ENCODE measurements at places on chromosomes 2 and 18.
A peak's percentile ranks its signal among the peaks of the same experiment; 100 is the strongest.

- DNase-seq, result no peak
These were observed 119.0 kb upstream of the ZFP36L2 start for GRCh38 chr2:43345391-43345813.

DNA sequence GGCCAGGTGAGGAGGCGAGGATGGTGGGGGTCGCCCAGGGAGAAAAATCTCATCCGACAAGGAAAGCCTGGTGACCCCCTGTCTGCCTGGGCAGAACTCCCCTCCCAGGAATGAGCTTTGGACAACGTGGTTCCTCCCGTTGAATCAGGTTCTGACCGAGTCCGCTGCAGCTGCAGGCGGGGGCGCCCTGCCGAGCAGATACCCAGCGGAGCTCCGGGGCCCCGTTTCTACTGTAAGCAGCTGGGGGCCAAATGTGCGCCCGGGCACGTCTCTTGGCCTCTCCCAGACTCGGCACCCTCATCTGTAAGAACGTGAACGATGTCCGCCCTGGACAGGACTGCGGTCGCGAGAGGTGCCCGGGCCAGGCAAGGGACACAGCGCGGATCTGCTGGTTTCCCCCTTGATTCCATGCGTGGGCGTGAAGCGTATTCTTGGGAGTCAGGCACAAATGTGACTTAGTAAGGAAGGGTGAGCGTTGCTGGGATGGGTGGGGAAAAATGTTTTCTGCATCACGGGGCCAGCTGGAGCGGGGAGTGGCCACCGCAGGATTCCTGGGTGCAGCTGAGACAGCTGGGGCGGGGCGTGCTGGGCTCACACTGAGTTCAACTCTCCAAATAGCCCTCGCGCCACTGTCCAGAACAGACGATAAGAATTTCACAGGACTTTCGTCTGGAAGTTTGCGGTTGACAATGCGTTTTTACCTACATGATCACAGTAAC, 20.2 kb upstream of the TUBB6 start:
- no peak for DNase-seq

DNA sequence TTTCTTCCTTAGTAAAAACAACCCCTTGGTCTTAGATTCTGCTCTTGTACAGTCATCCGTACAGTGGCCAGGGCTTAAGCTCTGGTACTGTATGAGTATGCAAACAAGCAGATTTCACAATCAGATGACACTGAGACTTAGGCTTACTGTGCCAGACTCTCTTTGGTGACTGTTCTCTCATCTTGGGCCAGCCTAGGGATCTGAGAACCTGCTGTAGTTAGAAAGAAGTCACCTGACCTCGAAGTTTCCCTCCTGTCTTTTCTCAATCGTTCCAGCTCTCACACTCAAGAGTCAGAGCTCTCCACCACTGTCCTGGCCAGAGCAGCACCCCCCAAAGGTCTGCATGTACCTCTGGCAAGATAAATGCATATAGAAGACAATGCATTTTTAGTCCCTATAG, 63.2 kb downstream of the ZEB2 start:
- peak; percentile 55 for DNase-seq

DNA sequence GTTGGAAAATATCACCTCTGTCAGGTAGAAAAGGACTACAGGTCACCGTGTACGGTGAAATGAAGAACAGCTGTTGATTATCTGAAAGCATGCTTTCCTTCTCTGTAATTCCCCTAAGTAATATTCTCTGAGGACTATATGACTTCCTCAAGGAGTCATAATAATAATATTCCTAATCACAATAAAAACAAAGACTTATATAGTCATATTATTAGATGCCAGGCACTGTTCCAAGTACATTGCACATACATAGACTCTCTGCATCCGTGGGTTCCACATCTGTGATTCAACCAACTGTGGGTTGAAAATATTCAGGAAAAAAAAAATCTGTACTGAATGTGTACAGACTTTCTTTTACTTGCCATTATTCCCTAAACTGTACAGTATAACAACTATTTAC, 512.4 kb upstream of the ID2 start:
- DNase-seq, result no peak

- no peak for DNase-seq
These were observed 71.7 kb downstream of the LONRF2 start for GRCh38 chr2:100250645-100251044.

GRCh38 chr18:654601-655000, 2.9 kb upstream of the TYMS start:
- DNase-seq, result no peak

- no peak for DNase-seq
These were observed 84.2 kb upstream of the PHLPP1 start for GRCh38 chr18:62631173-62631572.

GRCh38 chr2:26255759-26256384, 11.1 kb downstream of the HADHB start:
- DNase-seq, result no peak

- no peak for DNase-seq
These were observed 7.5 kb downstream of the ACYP2 start for GRCh38 chr2:54122939-54123338.

DNA sequence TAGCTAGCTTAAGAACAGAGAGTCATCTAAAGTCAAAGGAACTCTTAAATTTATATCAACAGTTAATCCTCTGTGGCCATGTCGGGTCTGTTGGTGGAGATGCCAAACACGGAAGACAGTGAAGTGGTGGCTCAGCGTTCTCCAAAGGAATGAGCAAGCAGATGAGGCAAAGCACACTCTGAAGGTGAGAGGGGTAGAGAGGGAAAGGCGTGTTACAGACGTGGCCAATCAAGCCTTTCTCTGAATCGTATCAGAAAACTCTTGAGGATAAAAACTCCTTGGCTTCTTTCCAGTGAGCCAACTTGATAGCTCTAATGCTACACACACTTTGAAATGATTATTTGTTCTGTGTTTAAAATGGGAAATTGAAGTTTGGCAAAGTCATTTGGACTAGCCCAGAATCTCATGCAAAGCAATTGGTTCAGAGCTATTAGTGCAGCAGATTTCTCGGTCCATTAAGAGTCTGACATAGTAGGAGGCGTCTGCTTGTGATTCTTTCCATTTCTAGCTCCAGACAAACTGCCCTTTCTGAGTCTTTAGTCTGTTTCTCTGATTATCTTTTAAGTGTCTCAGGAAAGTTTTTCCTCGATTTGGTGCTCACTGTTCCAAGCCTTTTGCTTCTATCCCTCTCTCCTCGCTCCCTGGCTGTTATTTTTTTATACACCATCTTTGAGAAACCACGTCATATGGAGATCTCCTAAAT, 57.5 kb upstream of the CPO start:
- DNase-seq, result no peak

DNA sequence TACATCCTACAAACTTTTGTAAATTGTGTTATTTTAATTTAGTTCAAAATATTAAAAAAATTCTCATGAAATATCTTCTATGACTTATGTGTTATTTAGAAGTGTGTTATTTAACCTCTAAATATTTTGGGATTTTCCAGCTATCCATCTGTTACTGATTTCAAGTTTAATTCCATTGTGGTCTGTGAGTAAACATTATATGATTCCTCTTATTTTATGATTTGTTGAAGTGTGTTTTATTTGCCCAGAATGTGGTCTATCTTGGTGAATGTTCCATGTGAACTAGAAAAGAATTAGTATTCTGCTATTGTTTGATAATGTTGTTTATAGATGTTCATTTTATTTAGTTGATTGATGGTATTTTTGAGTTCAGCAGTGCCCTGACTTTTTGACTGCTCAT, 136.0 kb downstream of the ZNF804A start:
- no peak for DNase-seq

GRCh38 chr2:232286001-232286868, 92.3 kb upstream of the ALPP start:
- no peak for DNase-seq

DNA sequence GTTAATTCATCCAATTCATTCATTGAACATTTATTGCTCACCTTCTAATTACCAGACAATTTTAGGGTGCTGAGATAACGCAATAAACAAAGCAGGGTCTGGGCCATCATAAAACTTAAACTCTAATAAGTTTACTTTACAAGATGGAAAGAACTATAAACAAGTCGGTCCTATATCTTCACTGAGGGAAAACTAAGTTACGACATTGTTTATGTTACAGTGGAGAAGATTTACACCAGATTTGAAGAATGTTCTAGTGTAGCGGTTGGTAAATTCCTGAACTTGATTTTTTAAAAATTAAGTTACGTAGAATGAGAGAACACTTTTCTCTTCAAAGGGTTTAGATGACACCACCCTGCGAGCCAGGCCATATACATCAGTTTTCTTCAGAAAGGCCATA, 20.7 kb upstream of the FRZB start:
- DNase-seq, result no peak

GRCh38 chr18:45686891-45687611, 36.9 kb upstream of the SLC14A1 start:
- DNase-seq, result peak; percentile 78

- DNase-seq, result no peak
These were observed 37.3 kb upstream of the DNAH7 start for GRCh38 chr2:196105951-196106350.

GRCh38 chr2:44543773-44544725, 182.3 kb downstream of the CAMKMT start:
- DNase-seq, result no peak

- DNase-seq, result no peak
These were observed 29.8 kb upstream of the ARMC9 start for GRCh38 chr2:231168460-231169139.

DNA sequence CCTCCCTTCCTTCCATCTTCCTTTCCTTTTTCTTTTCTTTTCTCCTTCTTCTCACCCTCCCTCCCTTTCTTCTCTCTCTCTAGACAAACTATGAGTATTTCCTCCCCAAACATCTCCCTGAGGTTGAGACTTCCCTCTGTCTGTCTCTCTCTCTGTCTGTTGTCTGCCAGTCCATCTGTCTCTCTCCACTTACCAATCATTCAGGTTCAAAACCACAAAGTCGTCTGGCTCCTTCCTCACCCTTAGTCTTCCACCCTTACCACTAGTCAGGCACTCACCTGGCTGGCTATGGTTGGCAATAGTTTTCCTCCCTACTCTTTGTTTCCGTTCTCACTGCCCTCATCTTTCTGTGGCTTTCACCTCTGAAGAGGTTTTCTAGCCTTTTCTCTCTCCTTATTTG, 12.9 kb downstream of the CCL20 start:
- no peak for DNase-seq

DNA sequence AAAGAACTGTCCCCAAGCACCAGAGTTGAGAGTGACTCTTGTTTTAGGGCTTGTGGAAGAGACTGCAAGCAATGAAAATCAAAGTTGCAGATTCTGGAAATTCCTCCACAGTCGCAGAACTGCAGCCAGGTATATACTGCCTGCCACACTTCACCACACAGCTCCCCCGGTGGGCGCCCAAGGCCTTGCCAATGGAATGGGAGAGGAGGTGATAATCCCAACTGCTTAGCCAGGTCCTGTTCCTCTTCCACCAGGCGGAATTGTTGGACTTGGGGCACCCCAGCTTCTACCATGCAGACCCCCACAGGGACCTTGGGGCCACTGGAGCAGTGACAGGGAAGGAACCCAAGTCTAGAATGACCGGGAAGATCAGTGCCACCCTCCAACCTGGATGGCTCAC, 4.8 kb upstream of the PDIA6 start:
- DNase-seq, result no peak

GRCh38 chr18:32366586-32367538, 103.8 kb downstream of the GAREM1 start:
- DNase-seq, result no peak

- DNase-seq, result no peak
These were observed 194.9 kb upstream of the KYNU start for GRCh38 chr2:142682528-142682927.

- DNase-seq, result no peak
These were observed at the start of gene CDK15 for GRCh38 chr2:201806442-201807170. TSS of gene CDK15 (plus strand) at chr2:201806537. CDS start at chr2:201806665, 128 bp downstream.

- DNase-seq, result no peak
These were observed 146.9 kb upstream of the STON1 start for GRCh38 chr2:48383036-48383435.

DNA sequence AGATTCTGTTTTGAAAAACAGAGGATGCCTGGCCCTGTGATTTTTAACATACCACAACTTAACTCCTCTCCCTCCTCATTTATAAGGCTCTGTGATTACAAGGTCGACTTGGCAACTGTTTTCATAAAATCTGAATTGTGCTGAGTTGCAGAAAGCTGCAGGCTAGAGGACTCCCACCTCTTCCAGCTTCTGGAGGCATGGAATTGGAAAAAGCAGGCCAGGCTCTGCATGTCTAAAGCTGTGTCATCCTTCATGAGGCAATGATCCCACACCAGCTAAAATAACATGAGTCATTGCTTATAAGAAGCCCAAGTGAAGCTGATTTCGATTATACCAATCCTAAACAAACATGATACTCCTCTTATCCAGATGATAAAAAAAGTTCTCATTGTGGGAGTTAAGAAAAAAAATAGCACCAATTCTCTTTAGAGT, 11.7 kb downstream of the ARHGAP28 start:
- no peak for DNase-seq

- DNase-seq, result no peak
These were observed 1201.0 kb downstream of the LRP1B start for GRCh38 chr2:140929849-140930248.

GRCh38 chr2:131014141-131014540, 79.1 kb downstream of the FAM168B start:
- DNase-seq, result no peak

DNA sequence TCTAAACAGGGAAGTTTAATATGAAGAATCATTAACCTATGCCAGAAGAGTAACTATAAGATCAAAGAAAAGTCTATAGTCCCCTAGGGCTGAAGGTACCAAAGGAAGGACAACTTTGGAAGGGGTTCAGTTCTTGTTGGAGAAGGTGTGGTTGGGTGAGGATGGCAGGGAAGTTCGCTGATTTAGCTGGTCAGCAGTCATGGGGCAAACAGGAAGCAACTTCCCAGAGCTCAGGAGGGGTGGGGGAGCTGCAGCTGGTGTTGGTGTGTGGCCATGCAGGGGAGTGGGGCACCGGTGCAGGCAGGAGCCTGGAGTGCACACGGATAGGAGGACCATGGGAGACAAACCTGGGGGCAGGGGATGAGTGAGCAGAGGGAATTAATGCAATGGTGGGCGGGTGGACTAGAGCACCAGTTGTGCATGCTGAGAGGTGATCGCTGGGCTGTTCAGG, 34.0 kb downstream of the FHOD3 start:
- no peak for DNase-seq

- DNase-seq, result no peak
These were observed 13.8 kb downstream of the HJURP start for GRCh38 chr2:233840520-233840919.

DNA sequence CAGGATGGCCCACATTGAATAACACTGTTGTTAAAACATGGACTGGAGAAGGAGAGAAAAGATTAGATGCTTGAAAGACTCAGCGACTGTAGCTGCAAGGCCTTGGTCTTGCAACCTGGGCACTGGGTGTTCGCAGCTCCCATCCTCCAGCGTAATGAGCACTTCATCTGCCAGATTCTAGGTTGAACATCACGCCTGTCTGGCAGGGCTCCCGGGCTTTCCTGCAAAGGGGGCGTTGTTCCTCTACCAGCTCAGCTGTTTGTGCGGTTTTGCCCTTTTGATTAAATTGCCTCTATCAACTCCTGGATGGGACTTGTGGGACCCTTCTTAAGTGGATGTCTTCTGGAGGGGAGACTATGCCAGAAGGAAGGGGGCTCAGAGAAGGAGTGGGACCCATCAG, 215.4 kb downstream of the KLHL29 start:
- DNase-seq, result no peak

GRCh38 chr18:76179257-76179656, 315.8 kb downstream of the ZNF516 start:
- DNase-seq, result no peak

- no peak for DNase-seq
These were observed 85.2 kb downstream of the INO80D start for GRCh38 chr2:206000776-206001175.

GRCh38 chr2:131431336-131431735, 44.6 kb upstream of the TUBA3D start:
- DNase-seq, result no peak
